ENCODE measurements at places on chromosomes 12 and 14. TPM values are rescaled to one million over a fixed set of nuclear protein-coding genes. Genes with fewer than 3 reads are reported as not detected.

DNA sequence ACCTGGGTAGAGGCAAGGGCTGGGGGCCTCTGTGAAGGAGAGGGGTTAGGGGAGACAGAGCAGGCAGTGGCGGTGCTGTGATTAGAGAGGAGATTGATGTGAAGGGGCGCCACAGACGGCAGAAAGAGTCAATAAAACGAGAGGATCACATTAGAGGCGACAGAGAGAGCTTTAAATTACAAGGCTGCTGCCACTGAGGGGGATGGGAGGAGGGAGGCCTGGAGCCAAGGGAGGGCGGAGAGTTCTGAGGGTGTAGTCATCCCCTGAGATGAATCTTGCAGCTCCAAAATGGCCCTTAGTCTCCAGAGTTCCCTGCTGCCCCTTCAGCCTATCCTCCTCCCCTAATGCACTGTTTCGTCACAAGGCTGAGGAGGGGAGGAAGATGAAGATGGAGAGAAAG lies 12.8 kb downstream of the ZFHX2 start:
- no peak overlapping the region for H3K4me3 ChIP-seq
- H3K27me3 ChIP-seq = no peaks in the 10 kb centered on the region
- DNase-seq = no peak
- H3K27ac ChIP-seq = no peak overlapping the region

DNA sequence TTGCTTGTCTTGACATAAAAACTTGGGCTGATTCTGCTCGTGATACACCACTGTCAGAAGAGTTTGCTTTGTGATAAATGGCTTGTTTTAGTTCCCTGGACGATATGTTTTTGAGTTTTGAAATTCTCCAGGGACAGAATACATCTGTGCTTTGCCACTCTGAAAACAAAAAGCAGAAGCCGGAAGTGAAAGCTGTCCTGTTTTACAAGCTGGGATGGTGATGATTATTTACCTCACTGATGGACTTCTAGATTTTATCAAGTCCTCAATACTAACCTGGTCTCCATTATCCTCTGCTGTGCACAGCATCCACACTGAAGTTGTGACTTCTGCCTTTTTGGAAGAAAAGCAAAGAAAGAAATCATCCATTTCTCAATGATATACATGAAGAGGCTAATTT lies 251.6 kb downstream of the TRHDE start:
- H3K27ac ChIP-seq = no peak overlapping the region
- H3K4me3 ChIP-seq = no peak overlapping the region
- H3K4me1 ChIP-seq = no peaks in the 10 kb centered on the region
- H3K36me3 ChIP-seq = no peaks in the 10 kb centered on the region
- no peak for DNase-seq
- no peaks in the 10 kb centered on the region for H3K27me3 ChIP-seq

DNA sequence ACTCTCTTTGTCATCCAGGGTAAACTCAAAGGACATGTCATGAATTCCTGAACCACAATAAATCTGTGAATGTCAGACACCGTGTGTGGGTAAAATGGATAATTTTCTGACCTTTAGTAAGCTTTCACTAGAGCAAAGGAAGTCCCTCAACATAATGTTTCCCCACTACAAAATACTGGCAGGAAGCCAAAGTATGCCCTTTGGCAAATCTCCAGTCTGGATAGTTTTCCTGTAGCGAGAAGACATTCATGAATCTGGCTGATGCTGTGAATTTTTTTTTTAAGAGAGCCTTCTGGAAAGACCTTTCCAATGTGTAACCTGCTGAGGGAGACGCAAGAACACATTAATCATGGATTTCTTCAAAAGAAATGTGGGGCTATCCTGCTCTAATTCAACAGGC lies 389.6 kb upstream of the DDHD1 start:
- peaks cover 59% of the 10 kb centered on the region for H3K4me1 ChIP-seq
- no peak overlapping the region for H3K4me3 ChIP-seq
- no peaks in the 10 kb centered on the region for H3K36me3 ChIP-seq
- H3K27me3 ChIP-seq = no peaks in the 10 kb centered on the region
- no peak for DNase-seq

- H3K27me3 ChIP-seq = no peaks in the 10 kb centered on the region
- H3K4me3 ChIP-seq = no peak overlapping the region
- H3K27ac ChIP-seq = peak overlapping the region; percentile 44
- peaks cover 56% of the 10 kb centered on the region for H3K36me3 ChIP-seq
- DNase-seq = no peak
- peaks cover 49% of the 10 kb centered on the region for H3K4me1 ChIP-seq
Measured at GRCh38 chr12:857611-858010, 91.9 kb downstream of the RAD52 start.

- no peak for DNase-seq
- no peak overlapping the region for H3K27ac ChIP-seq
- no peaks in the 10 kb centered on the region for H3K36me3 ChIP-seq
- H3K4me3 ChIP-seq = no peak overlapping the region
- no peaks in the 10 kb centered on the region for H3K27me3 ChIP-seq
- no peaks in the 10 kb centered on the region for H3K4me1 ChIP-seq
Measured at GRCh38 chr12:84091651-84092050, 820.9 kb downstream of the SLC6A15 start.

GRCh38 chr14:34496007-34496678 lies 34.1 kb upstream of the SPTSSA start:
- no peaks in the 10 kb centered on the region for H3K27me3 ChIP-seq
- H3K27ac ChIP-seq = peak overlapping the region; percentile 78
- H3K36me3 ChIP-seq = no peaks in the 10 kb centered on the region
- no peak for DNase-seq

DNA sequence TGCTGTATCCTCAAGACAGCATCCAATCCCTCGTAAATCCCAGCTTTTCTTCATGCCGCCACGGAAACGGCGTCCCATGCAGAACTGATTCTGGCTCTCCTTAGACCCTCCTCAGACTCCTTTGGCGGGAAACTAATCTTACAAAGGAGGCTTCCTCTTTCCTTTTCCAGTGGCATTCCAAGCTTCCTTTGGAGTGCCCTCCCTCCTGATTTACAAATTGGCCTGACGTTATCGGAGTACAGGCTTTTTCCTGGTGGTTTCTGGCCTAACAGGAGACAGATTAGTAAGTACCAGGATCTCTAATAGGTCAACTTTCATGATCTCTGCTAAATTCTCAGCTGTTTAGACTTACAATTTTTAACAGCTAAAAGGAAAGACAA lies 1.3 kb upstream of the ZDHHC17 start:
- DNase-seq = no peak
- H3K4me1 ChIP-seq = peaks cover 35% of the 10 kb centered on the region
- no peak overlapping the region for H3K4me3 ChIP-seq
- H3K27me3 ChIP-seq = no peaks in the 10 kb centered on the region

The CLBA1 gene
- total RNA-seq = 6.3 TPM

The ATL1 gene
- 21.5 TPM for total RNA-seq

The TMTC2 gene
- total RNA-seq = 4.7 TPM
